Stimulated activated CD4-positive, alpha-beta T cell treated with anti-CD3 and anti-CD28 coated beads, Interleukin-4, amount 100 ng/mL, for 1 hour (primary cell): ENCODE measurements at places on chromosomes 4 and X.
A peak's percentile ranks its signal among the peaks of the same experiment; 100 is the strongest.

GRCh38 chr4:48470137-48470536 lies 13.0 kb upstream of the SLC10A4 start:
- no peak for DNase-seq

- DNase-seq = no peak
Measured at GRCh38 chrX:70434914-70435586, 9.6 kb upstream of the DLG3 start.

GRCh38 chrX:10526451-10526850 lies 93.9 kb downstream of the MID1 start:
- DNase-seq = no peak

DNA sequence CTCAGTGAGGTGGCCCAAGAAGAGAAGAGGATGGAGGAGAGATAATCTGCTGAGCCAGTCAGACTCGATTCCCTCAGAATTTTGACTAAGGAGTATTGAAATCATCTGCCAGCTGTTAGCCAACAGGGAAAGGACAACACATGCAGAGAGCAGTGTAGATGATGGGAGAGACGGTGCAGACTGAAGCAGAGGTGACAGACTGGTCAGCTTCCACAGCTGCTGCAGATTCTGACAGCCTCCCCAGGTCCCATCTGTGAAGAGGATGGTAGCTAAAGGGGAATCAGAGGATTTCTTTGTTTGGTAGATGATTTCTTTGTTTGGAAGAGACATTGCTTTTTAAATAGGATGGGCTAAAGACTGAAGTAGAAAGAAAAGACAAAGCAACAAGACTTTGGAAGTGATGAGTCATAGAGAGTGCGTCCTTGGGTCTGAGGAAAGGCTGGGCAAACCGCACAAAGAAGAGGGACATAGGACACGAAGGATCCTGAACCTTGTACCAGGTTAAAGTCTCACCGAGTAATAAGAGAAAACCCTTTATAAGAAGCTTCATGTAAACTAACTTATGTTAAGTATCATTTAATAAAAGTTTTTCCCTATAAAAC lies 27.6 kb downstream of the INTU start:
- DNase-seq = no peak

DNA sequence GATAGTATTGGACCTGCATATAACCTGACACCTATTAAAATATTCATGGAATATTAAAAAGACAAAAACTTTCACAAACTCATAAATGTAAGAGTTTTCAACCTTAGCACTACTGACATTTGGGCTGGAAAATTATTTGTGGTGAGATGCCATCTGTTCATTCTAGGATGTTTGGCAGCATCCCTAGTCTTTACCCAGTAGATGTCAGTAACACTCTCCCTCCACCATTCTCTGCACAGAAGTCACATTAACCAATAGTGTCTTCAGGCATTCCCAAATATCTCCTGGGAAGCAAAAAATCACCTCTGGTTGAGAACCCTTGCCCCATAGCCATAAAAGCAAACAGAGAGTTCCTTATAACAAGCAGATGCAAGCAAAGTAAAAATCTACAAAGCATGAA lies 41.4 kb upstream of the NDST4 start:
- no peak for DNase-seq

GRCh38 chr4:39456946-39457763 lies 1.6 kb downstream of the RPL9 start:
- no peak for DNase-seq

DNA sequence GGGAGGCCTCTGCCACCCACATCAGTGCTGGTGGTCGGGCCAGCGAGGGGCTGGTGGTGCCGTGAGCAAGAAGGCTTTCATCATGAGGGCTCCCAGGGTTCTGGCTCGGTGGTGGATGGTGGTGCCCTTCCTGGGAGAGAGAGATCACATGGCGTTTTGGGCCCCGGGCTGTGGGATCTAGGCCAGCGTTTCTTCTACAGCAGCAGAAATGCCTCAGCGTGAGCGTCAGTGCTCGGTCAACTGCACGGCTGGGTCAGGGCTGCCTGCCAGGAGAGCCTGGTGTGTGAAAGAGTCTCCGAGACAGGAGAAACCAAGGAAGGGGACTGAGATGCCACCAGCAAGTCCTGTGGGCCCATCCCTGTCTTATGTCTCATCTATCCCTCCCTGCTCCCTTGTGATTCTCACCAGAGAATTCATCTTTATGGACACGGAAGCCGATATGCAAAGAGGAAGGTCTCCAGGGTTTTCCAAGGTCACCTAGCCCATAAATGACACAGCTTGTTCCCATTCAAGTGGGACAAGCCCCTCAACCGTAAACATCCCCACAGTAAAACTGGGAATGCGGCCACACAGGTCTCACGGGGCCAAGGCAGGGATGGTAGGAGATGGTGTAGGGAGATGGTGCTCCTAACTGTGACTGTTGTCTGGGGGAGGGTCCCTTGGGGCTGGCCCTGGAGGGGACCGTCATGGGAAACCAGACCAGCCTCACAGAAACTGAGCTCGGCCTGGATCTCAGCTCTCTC lies 99.2 kb downstream of the SORCS2 start:
- DNase-seq = no peak

GRCh38 chrX:151384807-151385206 lies 12.2 kb upstream of the VMA21 start:
- no peak for DNase-seq

- no peak for DNase-seq
Measured at GRCh38 chrX:118530219-118530911, 34.8 kb downstream of the DOCK11 start.

DNA sequence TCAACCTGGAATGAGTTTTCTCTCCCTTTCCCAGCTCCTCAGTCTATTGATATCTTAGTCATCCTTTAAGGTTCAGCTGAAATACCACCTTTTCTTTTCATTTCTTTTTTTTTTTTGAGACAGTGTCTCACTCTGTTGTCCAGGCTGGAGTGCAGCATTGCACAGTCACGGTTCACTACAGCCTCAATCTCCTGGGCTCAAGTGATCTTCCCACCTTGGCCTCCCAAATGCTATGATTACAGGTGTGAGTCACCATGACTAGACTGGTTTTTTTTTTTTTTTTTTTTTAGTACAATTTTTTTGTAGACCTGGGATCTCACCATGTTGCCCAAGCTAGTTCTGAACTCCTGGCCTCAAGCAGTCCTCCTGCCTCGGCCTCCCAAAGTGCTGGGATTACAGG lies 28.9 kb downstream of the AFF1 start:
- no peak for DNase-seq

GRCh38 chr4:52701207-52701606 lies 42.1 kb upstream of the USP46 start:
- no peak for DNase-seq

DNA sequence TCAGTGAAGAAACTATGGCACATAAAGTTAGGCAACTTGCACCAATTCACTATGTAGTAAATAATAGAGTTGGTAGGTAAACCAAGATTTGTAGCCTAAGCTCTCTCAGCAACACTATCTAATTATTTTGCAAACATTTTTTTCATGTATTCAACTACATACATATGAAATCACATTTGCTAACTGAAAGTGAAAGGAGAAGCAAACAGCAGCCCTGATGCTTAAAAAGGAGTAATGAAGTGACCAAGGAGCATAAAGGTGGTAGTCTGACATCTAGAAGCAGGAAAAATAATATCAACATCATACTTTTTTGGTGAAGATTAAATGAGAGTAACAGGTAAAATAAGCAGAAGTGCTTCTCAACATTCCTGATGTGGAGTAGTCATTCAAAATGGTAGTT lies 603.7 kb downstream of the GRXCR1 start:
- no peak for DNase-seq

- DNase-seq = no peak
Measured at GRCh38 chr4:6534618-6535328, 40.2 kb upstream of the MAN2B2 start.

- no peak for DNase-seq
Measured at GRCh38 chrX:119698845-119699244, 5.9 kb upstream of the SEPTIN6 start.

GRCh38 chr4:69078852-69079251 lies 17.4 kb upstream of the UGT2B7 start:
- DNase-seq = no peak

DNA sequence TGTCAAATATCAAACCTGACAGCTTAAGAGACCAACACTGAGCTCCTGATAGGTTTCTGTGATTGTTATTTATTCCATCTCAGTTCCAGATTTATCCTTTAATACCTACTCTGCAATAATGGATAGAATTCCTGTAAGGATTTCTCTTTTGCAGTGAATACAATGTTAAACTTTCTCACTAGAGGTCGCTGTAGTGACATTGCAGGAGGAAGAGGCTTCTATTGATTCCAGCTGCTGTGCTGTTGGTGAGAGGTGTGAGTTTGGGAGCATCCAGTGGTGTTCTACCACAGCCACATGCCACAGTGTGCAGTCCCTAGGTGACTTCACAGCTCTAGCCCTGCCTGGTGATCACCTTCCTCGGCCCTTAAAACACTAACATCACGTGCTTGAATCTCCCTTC lies 34.6 kb upstream of the DCAF8L2 start:
- no peak for DNase-seq

DNA sequence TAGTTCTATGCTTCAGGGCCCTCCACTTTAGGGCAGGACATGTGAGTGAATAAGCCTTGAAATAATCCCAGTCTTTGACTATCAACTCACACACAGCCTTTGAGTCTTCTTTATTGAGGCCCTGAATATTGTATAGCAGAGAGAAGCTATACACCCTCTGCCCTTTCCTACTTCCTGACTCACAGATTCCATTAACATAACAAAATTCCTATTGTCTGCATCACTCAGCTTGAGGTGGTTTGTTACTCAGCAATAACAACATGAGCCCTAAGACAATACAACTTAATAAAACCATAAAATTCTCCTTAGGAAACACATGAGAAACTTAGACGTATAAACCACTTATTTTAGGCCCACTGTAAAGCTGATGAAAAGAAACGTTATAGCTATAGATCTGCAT lies 680.3 kb upstream of the DIAPH2 start:
- DNase-seq = no peak

DNA sequence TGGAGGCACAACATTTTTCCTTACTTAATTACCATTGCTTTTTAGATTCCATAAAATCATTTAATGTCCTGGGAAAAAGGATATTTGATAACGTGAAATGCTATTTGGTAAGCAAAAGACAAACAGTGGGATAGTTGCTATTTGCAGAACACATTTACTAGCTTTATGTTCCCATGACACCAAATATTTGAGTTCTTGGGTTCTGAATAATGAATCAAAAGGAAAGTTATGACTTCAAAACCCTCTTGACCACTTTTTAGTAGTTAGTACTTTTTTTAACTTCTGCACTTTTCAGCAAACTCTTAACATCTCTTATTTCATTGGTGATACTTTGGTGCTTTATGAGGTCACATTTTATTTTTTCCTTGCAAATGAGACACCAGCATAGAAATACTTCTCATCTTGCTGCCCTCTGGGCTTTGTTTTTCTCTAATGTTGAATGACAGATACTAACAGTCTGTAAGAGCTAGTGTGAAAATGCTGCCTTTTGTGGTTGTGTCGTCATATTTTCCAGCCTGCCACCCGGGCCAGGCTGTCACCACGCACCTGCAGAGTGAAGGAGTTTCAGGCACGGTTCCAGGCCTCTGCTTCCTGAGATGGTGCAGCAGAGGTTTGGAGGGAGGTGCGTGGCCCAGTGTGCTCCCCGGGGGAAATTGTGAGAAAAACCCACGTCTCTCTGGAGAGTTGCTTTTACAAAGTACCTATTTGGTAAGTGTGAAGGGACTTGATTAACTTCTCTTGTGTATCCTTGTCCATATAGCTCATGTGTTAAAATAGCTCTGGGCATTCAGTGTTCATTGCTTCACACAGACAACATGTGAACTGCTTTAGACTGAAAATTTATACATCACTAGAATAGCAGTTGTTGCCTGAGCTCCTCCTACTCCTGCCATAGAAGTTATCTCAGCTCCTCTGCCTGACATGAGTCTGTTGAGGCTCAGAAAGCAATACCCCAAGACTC lies 34.7 kb downstream of the MSL3 start:
- DNase-seq = peak; percentile 56

- no peak for DNase-seq
Measured at GRCh38 chr4:86973668-86974067, 38.9 kb downstream of the AFF1 start.

DNA sequence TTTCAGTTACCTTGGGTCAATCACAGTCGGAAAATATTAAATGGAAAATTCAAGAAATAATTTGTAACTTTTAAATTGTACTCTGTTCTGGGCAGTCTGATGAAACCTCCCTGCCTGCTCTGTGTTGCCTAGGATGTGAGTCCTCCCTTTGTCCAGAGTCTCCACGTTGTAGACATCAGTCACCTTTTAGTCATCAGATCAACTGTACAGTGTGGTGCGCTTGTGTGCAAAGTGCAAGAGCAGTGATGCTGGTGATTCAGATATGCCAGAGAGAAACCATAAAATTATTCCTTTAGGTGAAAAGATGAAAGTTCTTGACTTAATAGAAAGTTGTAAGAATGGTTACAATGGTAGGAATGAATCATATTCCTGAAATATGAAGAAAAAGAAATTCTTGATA lies 1.4 kb downstream of the SPATA4 start:
- DNase-seq = peak; percentile 26

DNA sequence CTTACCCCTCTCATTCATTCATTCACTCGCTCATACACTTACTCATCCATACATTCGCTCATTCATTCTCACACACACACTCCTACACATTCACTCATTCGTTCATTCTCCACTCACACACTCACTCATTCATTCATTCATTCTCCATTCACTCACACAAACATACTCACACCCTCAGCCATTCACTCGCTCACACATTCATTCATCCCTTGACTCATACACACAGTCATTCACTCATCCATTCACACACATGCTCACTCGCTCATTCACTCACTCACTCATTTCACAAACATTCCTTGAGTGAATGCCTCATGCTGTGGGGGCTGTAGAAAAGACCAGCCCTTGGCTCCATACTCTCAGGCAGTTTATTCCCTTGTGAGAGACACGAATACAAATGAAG lies 151.1 kb upstream of the MAMLD1 start:
- no peak for DNase-seq

DNA sequence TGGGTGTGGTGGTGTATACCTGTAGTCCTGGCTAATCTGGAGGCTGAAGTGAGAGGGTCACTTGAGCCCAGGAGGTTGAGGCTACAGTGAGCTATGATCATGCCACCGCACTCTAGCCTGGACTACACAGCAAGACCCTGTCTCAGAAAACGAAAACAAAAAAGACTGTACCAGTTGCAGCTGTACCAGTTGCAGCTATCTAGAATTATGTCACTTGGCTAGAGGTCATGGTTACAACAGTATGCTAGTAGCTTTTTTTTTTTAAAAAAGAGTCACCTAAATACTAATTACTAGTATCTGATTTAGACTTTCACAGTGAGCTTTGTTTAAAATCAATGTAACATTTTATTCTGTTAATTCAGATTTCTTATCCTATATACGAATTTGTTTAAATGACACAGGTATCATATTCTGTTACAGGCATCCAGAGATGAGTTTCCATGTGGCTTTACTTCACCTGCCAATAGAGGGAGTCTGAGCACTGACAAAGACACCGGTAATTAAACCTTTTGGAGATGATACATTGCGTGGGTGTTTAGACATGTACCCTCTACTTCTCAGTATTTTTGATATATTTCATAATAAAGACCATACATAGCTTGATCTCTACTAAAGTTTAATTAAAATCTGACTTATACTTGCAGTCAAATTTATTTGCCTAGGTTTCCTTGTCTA lies 100.2 kb upstream of the IL13RA1 start:
- no peak for DNase-seq
